ENCODE measurements at places on chromosomes 11 and 22.
A peak's percentile ranks its signal among the peaks of the same experiment; 100 is the strongest.

DNA sequence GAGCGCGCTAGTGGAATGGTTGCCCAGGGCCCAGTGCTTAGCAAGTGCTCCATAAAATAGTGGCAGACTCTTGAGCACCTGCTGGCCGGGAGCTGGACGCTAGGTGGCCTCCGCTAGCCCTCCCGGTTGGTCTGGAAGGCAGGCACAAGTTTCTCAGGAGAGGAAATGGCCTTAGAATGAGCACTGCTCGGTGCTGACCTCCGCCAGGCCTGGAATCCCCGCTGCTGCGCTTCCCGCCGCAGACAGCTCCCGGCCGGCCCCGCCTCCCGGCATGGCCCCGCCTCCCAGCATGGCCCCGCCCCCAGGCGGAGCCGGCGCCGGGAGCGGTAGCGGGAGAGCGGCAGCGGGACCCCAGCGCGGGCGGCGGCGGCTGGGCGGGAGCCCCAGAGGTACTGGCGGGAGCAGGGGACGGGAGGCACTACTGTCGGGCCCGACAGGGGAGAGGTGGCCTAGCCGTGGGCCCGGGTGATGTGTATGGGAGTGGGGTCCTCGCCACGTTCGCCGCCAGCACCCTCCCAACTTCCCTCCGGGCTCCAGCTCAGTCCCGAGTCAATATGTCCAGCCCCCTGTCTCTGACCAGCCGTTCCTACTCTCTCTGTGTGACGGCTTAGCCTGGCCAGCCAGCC lies at the start of gene SIPA1:
SIPA1 (plus strand) TSS at position 308 of the 626 bp plus-strand sequence. CDS start 2,821 bp downstream, outside the sequence.
- DNase-seq: peak; percentile 99

DNA sequence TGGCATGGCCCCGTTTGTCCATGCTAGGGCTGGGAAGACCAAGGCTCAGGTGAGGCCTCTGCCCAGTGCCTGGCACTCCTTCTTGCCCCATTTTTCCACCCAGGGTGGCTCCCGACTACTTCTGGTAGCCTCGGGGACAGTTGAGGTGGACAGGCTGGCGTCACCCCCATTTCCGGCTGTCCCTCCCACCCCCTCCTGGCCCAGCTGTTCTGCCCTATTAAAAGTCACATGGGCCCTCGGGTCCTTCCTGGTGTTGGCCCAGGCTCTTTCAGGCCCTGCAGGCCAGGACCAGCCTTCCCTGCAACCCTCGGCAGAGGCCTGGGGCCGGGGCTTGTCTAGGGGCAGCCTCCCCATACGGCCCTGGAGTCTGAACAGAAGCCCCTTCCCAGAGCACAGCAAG lies 9.5 kb downstream of the CD81 start:
- DNase-seq: no peak

DNA sequence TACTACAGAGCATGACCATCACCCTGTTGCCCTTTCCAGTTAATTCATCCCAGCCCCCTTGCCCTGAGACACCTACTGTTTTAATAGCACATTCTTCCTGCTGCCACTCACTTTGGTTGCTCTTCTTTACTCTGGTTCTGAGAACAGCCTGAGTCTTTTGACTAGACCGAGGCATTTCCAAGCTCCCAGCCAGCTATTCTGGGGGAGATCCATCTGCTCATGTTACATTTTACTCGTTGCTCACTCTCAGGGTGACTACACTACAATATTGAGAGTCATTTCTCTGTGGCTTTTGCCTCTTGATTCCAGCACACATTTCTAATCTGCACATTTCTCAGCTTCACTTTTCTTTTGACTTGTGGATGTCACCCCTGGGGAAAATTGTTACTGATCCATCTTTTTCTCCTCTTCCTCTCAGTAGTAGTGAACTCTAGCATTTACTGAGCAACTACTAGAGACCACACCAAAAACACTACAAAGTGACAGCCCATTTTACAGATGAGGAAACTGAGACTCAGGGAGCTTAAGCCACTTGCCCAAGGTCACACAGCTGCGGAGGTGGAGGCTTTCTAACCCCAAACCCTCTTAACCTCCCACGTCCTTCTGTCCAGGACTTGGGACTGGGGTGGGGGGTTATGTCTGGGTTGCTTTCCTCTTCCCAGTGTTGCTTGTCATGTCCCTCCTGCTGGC lies 117.8 kb downstream of the C11orf91 start:
- DNase-seq: peak; percentile 79

DNA sequence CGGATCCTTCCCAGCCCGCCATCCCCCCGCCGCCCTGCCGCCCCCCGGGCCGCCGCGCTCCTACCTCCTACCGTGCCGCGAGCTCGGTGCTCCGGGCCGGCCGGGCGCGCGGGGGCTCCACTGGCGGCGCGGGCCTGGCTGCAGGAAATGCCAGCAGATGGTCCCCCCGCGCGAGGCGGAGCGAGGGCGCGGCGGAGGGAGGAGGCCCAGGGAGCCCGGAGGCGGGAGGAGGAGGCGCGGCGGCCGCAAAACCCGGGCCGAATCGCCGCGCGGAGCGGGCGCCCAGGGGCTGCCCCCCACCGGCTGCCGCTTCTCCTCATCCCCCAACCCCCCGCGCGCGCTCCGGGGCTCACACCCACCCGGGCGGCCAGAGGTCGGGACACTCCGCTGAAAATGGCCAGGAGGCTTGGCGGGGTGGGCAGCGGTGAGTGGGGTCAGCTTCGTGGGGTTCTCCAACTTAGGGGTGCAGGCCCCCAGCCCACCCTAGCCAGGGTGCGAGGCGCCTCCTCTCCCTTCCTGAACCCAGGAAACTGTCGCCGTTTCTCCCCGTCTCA lies at the start of gene OSBPL5:
OSBPL5 (minus strand) TSS at position 159 of the 554 bp plus-strand sequence. CDS start 36,162 bp downstream, outside the sequence.
- peak; percentile 98 for DNase-seq

- no peak for DNase-seq
These were observed 408.3 kb downstream of the ETS1 start for GRCh38 chr11:128179039-128179438.

DNA sequence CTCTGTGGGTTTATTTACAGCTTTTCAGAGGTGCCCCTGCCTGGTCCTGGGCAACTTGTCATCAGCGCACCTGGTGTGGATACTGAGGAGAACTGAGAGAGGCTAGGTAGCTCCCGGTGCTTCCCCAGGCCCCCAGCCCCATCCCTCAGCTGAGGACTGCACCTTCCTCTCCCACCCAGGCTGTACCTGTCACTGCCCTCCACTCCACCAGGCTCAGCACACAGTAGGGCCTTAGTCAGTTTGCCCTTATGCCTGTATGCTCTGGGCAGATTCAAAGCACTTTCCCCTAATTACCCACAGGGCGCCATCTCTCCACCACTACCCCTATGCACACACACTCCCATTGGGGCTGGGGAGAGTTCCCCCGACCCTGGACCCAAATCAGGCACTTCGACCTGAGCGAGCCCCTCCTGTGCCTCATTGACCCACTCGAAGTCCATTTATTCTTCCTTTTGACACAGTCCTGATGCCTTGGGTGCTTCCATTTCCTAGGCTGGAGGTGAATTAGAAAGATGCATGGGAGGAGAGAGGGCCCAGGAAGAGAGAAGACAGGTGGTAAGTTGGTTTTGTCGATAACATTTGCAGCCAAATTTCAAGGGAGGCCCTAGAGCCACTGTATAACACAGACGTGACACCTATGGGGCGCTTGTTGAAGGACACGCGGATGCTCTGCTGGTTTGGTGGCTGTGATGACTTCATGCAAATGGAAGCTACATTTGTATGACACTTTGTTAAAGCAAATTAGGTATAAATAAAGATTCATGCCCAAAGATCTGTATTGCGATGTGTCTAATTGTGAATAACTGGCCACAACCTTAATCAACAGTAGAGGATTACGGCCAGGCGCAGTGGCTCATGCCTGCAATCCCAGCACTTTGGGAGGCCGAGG lies 13.8 kb upstream of the PICK1 start:
- peak; percentile 42 for DNase-seq

GRCh38 chr11:67120881-67121710 lies 2.0 kb downstream of the KDM2A start:
- peak; percentile 60 for DNase-seq

DNA sequence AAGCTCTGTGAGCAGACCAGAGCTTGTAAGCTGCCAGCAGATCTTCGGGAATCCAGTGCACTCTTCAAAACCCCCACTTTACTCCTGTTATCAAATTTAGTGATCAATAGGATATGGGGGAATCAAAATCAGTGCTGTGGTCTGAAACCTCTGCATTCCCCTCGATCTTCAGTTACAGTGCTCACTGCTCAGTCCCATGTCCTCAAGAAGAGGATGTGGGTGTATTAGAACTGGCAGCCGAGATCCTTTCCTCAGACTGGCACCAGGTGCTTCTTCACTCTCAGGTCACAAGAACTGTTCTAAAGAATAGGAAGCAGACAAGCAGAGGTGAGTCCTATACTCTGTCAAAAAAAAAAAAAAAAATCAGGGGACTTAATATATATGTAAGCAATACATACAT lies 15.3 kb upstream of the MAML2 start:
- no peak for DNase-seq

DNA sequence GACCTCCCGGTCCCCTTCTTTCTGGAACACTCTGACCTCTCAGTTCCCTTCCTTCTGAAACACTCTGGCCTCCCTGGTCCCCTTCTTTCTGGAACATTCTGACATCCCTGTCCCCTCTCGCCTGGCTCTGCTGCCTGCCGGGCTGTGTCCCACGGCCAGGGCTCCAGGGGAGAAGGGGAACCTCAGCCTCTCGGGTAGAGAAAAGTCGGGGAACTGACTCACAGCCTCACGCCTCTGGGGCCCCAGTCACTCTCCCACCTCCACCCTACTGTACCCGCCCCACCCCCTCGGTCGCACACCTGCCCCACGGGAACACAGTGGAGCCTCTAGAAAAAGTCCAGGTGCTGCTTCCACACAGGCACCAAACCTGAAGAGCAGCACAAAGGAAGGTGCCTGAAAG lies 93.3 kb downstream of the BRD1 start:
- DNase-seq: no peak

DNA sequence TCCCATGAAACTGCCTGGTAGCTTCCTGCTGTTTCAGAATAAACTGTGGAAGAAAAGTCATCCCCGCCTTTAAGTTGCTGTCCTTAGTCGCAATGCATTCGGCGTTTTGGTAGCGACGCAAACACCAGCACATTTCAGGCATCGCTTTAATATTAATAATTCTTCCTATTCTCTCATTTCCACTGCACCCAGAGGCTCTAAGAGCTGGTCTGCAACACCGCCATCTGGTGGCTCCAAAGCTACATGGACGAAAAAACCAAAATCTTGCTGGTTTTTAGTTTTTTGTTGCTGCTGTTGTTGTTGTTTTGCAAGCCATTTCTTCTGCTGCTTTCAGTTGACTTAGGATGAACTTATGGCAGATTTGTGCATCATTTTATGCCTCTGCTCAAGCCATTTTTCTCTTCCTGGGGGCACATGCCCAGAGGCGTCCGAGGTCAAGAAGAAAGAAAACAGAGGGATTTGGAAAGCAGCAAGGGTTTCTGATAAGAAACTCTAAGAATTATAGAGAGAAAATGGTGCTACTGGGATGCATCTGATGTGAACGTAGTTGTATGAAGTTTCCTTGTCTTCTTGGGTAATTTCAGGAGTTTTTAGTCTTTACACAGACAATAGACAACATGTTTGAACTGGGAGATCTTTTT lies 345.4 kb upstream of the KIRREL3 start:
- DNase-seq: peak; percentile 60

DNA sequence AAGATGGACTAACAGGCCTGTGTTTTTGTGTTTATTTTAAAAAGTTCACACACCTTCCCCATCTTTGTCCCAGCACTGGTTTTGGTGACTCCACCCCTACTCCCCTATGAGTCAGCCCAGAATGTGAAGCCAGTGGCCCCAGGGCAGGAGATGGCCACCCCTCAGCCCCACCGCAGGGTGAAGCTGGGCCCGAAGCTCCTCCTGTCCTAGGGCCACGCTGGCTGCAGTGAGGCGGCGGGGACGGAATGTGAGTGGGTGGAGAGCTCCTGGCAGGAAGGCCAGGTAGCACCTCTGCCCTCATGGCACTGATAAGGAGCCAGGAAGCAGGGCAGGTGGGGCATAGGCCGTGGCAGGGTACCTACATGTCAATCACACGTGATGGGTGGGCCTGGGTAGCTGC lies 39.9 kb downstream of the SGSM3 start:
- DNase-seq: peak; percentile 92

DNA sequence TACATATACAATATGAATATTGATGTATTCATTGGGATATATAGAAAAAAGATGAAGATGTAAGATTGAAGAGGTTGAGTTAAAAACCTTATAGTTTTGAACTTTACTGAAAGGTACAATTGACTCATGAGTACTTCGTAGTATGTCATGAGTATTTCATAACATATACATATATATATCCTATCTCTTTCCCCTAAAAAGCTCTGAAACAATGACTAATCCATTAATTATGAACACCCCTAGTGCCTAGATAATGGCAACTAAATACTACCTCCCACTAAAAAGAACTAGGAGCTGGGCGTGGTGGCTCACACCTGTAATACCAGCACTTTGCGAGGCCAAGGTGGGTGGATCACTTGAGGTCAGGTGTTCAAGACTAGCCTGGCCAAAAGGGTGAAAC lies 31.5 kb downstream of the SLC35F2 start:
- no peak for DNase-seq

- DNase-seq: no peak
These were observed 14.5 kb downstream of the RGL4 start for GRCh38 chr22:23705358-23705757.

- peak; percentile 50 for DNase-seq
These were observed 146.5 kb downstream of the CCDC34 start for GRCh38 chr11:27216270-27217149.

- DNase-seq: peak; percentile 96
These were observed 79.4 kb upstream of the PPARA start for GRCh38 chr22:46070803-46071450.

GRCh38 chr11:69308936-69309615 lies 15.1 kb downstream of the MYEOV start:
- DNase-seq: peak; percentile 78

GRCh38 chr11:58505849-58506248 lies 2.1 kb downstream of the OR5B21 start:
- no peak for DNase-seq

GRCh38 chr22:24571266-24571665 lies 15.5 kb downstream of the SNRPD3 start:
- peak; percentile 54 for DNase-seq

DNA sequence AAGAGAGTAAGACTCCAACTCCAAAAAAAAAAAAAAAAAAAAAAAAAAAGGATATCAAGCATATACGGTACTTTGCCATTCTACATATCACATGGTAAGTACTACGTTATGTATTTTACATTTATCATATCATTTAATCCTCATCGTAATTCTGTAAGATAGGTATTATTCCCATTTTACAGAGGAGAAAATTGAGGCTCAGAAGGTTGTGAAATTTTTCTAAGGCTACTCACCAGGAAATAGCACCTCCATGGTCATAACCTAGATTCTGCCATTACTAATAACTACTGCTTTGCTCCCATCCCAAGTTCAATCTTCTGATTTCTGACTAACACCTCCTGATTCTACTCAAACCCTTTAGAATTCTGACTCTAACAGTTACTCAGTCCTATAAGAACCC lies 138.0 kb downstream of the FCHSD2 start:
- DNase-seq: no peak

DNA sequence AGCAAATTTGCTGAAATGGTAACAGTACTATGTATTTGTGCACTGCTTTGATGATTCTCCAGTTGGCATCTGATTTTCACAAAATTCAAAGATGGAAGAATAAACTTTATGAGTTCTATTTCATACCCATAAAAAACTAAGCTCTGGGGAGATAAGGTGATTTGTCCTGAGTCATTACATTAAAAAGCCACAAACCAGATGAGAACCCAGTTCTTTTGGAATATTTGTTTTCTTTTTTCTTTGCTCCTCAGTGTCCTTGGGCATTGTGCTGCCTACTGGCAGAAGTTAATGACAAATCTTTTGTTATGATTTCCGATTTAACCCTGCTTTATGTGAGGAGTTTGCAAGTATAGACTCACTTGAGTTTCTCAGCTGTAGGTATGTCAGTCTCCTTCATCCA lies 45.4 kb upstream of the AMOTL1 start:
- DNase-seq: no peak

- no peak for DNase-seq
These were observed 45.4 kb downstream of the AAMDC start for GRCh38 chr11:77866336-77866735.
